Immature natural killer cell (primary cell): ENCODE measurements at places on chromosomes 6 and 20. TPM values are rescaled to one million over a fixed set of nuclear protein-coding genes. Genes with fewer than 3 reads are reported as not detected.

DNA sequence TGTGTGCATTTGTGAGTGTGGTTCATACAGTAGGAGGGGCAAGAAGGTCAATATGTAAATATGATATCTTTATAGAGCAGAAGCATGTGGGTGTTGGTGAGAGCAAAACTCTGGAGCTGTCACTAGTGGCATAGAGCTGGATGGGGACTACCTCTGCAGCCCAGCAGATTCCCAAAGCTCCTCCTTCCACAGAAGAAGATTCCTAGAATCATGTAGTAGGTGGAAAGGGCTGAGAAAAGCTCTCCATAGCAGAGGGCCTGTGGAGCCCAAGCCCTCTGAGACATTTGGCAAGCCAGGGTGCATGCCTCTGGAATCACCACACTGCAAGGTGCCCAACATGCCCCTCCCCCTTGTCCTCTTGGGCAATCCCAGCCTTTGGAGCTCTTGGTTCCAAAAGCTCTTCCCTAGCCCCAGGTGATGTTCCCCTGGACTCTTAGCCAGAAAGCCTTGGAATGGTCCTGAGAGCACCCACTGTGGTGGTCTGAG lies 233.2 kb downstream of the LRFN2 start:
- H3K27ac ChIP-seq, result no peak overlapping the region
- peaks cover 1% of the 10 kb centered on the region for H3K36me3 ChIP-seq
- H3K4me3 ChIP-seq, result no peak overlapping the region
- no peaks in the 10 kb centered on the region for H3K27me3 ChIP-seq

DNA sequence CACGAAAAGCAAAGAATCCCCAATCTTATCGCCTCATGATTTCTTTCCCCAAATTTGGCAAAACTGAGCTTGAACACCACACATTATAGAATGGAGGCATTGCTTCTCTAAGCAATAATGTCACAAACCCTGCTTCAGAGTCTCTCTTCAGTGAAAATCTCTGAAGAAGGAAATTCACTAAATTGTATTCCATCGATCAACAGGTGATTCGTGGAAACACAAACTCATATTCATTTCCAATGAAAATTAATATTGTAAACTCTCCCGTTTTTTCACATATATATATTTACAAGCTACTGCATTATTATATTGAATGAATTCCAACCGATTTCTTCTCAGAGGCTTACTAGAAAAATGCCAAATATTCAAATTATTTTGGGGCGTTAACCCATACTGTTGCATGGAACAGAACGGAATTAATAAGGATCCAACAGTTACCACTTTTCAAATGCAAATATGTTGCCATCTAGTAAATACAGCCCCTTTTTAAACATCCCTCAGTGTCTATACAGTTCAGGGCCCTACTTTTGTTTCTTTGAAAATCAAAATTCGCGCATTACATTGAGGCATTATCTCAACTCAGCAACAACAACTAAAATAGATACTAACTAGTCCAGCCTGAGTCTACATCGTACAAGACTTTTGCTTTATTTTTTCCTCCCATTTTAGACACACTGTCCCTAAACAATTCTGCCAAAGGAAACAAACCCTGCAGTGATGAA lies 1.3 kb downstream of the KIF13A start:
- peaks cover 13% of the 10 kb centered on the region for H3K27me3 ChIP-seq
- peaks cover 45% of the 10 kb centered on the region for H3K4me1 ChIP-seq
- H3K36me3 ChIP-seq, result no peaks in the 10 kb centered on the region
- H3K27ac ChIP-seq, result no peak overlapping the region
- H3K4me3 ChIP-seq, result peak overlapping the region; percentile 87

DNA sequence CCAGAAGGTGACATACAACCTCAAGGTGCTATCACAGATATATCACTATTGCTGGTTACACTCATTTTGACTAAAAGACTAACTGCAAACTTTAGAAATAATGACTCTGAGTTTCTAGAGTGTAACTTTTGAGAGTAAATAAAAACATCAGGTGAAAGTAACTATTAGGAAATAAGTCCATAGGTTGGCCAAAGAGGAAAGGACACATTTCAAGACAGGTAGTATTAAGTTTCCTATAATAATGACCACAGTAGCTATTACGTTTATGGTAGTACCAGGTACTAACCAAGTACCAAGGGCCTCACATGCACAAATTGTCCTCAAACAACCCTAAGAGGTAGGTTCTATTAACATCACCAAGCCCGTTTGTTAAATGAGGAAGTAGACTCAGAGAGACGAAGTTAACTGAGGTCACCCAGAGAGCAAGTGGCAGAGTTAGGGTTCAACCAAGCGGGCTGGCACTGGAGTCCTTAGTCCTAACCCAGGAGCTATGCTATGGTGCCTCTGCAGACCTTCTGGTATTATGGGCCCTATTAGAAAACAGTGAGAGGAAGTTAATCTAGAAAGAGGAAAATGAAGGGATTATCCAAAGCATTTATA lies 36.8 kb downstream of the HEBP2 start:
- DNase-seq, result no peak
- no peaks in the 10 kb centered on the region for H3K4me1 ChIP-seq
- H3K27me3 ChIP-seq, result peaks cover 4% of the 10 kb centered on the region
- no peak overlapping the region for H3K27ac ChIP-seq
- H3K4me3 ChIP-seq, result no peak overlapping the region

The NEDD9 gene
- 26.2 TPM for polyA plus RNA-seq

The ULBP1 gene
- polyA plus RNA-seq, result not detected

The CPXM1 gene
- not detected for polyA plus RNA-seq

DNA sequence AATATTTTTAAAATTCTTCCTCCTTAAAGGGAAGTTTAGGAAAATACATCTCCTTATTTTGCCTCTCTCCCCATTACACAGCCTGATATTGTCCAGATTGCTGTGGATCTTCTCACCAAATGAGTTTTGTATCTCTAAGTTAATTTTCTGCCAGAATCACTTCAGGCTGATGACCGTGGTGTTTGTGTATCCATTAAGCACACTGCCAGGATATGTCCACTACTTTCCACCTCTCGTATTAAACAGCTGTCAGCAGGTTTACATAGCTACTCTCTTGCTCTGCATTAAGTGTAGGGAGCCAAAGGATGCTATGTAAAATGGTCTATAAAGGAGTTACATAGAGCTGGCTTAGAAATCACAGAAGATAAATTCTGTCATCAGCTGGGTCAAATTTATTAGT lies 201.1 kb downstream of the ZFAND3 start:
- peaks cover 79% of the 10 kb centered on the region for H3K4me1 ChIP-seq
- no peak for DNase-seq
- no peaks in the 10 kb centered on the region for H3K27me3 ChIP-seq
- H3K27ac ChIP-seq, result no peak overlapping the region
- no peak overlapping the region for H3K4me3 ChIP-seq
- H3K36me3 ChIP-seq, result no peaks in the 10 kb centered on the region

- no peaks in the 10 kb centered on the region for H3K4me1 ChIP-seq
- peaks cover 24% of the 10 kb centered on the region for H3K36me3 ChIP-seq
- no peak for DNase-seq
- H3K4me3 ChIP-seq, result no peak overlapping the region
These were observed 58.3 kb downstream of the TCP11 start for GRCh38 chr6:35082733-35083403.

DNA sequence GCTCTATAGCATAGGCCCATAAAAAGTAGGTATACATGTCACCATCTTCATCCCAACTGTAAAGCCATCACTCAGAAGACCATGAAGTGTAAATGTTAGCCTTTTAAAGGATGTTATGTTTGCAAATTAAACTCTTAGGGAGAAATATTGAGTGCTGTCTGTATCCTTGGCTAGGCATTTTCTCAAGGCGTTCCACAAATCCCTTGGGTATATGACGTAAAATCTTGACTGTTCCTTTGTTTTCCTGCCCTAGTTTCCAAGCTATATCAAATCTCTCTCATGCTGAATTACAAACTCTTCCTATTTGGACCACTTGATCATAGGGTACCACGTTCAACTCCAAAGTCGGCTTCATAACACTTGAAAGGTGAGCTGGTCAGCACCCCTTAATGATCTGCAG lies 486.2 kb downstream of the HDGFL1 start:
- DNase-seq, result no peak
- H3K27me3 ChIP-seq, result no peaks in the 10 kb centered on the region
- H3K27ac ChIP-seq, result no peak overlapping the region

The MYCT1 gene
- polyA plus RNA-seq, result 0.30 TPM

The WFDC10B gene
- polyA plus RNA-seq, result not detected

The OTOR gene
- not detected for polyA plus RNA-seq

DNA sequence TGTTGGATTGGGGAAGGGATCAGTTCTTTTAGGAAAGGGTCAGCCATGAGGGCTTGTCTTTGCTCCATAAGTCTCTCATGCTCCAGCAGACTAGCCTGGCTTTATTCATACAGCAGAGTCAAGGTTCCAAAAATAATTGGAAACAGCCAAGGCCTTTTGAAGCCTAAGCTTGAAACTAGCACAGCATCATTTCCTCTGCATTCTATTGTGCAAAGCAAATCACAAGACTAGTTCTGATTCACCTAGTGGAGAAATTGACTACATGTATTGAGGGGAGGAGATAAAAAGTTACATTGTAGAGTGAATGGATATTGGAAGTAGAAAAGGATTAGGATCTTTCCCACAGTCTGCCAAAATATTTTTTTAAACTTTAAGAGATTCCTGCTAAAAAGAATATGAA lies 159.3 kb upstream of the PLCB4 start:
- H3K4me3 ChIP-seq, result no peak overlapping the region
- H3K4me1 ChIP-seq, result no peaks in the 10 kb centered on the region
- no peak for DNase-seq
- no peak overlapping the region for H3K27ac ChIP-seq
- H3K27me3 ChIP-seq, result peaks cover 2% of the 10 kb centered on the region

The RHAG gene
- polyA plus RNA-seq, result not detected

- peak overlapping the region; percentile 89 for H3K4me3 ChIP-seq
- H3K4me1 ChIP-seq, result peaks cover 15% of the 10 kb centered on the region
- DNase-seq, result no peak
- H3K27me3 ChIP-seq, result peaks cover 15% of the 10 kb centered on the region
- peak overlapping the region; percentile 91 for H3K27ac ChIP-seq
- peaks cover 5% of the 10 kb centered on the region for H3K36me3 ChIP-seq
These were observed 5.9 kb downstream of the TP53INP2 start for GRCh38 chr20:34709831-34710567.

The IRF4 gene
- 0.41 TPM for polyA plus RNA-seq

The CFB gene
- not detected for polyA plus RNA-seq

GRCh38 chr20:62834967-62835730 lies 18.3 kb downstream of the COL9A3 start:
- no peak for DNase-seq
- H3K27me3 ChIP-seq, result peaks cover 3% of the 10 kb centered on the region
- no peak overlapping the region for H3K4me3 ChIP-seq
- H3K27ac ChIP-seq, result no peak overlapping the region
- H3K36me3 ChIP-seq, result no peaks in the 10 kb centered on the region
- H3K4me1 ChIP-seq, result peaks cover 9% of the 10 kb centered on the region

DNA sequence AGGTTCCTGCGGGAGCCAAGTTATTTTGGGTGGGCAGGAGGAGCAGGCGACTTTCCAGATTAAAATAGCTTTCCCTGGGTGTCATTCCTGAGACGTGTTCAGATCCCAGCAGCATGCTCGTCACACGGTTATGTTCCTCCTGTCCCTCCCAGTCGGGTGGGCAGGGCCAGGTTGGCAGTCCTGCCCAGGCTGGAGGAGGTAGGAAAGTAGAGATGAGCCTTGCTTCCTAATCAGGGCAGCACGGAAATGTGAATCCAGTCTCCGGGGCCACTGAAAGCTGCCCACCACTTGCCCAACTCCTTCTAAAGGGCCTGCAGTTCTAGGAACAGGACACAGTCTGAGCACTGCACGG lies 137.0 kb downstream of the MRPL14 start:
- peaks cover 2% of the 10 kb centered on the region for H3K27me3 ChIP-seq
- no peak overlapping the region for H3K4me3 ChIP-seq
- peaks cover 8% of the 10 kb centered on the region for H3K4me1 ChIP-seq
- H3K36me3 ChIP-seq, result no peaks in the 10 kb centered on the region
- no peak for DNase-seq

DNA sequence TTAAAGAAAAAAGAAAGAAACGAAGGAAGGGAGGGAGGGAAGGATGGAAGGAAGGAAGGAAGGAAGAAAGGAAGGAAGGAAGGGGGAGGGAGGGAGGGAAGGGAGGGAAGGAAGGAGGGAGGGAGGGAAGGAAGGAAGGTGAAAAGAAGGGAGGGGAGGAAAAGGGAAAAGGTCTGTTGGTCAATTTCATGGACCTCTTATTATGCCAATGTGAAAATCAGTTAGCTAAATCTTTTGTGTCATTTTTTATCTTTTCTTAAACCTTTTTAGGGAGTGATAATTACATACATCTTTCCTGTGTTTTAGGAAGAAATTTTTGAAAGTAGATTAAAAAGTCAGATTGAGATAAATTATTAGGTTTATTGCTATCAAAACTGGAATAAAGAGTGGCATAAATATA lies 670.2 kb upstream of the CITED2 start:
- no peaks in the 10 kb centered on the region for H3K36me3 ChIP-seq
- peaks cover 10% of the 10 kb centered on the region for H3K4me1 ChIP-seq
- H3K4me3 ChIP-seq, result no peak overlapping the region
- no peak overlapping the region for H3K27ac ChIP-seq

The VWA7 gene
- polyA plus RNA-seq, result 0.21 TPM

DNA sequence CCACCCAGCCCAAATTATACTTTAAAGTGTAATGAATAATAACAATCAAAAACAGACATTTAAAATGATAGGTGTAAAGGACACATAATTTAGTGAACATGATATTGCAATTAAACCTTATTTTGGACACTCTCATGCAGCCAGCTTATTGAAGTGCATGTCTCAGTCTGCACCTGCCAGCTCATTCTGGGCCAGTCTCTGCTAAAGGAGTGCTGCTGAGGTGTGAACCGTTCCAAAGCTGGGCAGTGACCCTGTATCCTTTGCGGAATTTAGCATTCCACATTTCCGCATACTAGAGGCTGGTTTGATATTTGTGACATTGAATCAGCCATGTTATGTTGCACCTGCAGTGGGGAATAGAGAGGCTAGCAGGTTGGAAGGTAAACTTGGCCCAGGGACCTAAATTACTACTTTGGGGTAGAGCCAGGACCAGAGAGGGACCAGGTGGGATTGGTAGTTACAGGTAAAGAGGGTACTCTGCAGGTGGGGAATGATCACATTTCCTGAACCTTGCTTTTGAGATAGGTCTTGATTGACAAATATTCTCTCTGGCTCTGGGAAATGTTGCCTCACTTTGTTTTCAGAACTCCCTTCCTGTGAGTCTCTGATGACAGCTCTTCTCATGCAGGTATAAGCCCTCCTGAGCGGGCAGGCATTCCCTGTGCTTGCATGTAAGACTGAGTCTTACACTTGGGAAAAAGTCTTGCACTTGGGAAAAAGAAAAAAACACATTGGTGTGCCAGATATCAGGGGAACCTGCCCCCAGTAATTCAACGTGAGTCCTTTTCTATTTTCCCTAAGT lies 26.2 kb downstream of the TULP4 start:
- DNase-seq, result no peak
- H3K36me3 ChIP-seq, result peaks cover 17% of the 10 kb centered on the region
- H3K27ac ChIP-seq, result no peak overlapping the region
- no peak overlapping the region for H3K4me3 ChIP-seq
- H3K27me3 ChIP-seq, result no peaks in the 10 kb centered on the region
- peaks cover 6% of the 10 kb centered on the region for H3K4me1 ChIP-seq
